GOT3 (cell line): ENCODE measurements at places on chromosomes 7 and 10.

GRCh38 chr7:105980645-105981396 lies 17.8 kb downstream of the CDHR3 start:
- DNase-seq, result no peak

DNA sequence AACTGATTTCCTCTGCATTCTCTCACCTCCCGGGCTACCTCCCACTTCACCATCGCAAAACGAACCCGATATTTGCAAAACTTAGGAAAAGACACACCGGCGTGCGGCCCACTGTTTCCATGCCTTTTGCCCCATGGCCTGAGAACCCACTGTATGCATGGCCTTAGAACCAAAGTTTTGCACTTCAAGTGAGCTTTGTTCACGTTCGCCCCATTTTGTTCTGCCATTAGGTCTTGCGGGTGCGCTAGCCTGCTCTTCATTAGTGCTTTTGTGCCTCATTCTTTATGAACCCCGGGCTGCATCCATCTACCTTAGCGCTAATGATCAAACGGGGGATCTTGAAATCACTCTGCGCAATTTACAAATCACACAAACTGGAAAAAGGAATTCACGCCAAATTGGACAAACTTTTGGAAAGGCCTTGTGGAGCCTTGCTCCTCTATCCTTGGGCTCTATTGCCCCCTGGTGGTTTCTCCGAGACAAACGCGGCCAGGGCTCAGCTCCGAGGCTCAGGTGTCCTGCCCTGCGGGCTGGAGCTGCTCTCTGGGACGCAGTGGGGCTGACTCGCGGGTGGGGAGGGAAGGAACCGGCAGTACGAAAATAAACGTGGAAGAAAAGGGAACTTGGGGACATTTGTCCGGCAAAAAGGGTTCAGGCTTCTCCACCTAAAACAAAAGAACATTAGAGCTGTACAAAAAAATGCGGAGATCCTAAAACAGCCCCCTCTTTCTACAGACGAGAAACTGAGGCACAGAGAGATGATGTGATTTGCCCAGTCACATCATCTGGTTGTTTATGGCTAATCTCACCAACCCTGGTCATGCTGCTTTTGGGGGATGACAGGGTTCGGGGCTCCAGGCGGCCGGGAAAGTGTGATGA lies 300.4 kb upstream of the NFE2L3 start:
- DNase-seq, result peak; percentile 71

DNA sequence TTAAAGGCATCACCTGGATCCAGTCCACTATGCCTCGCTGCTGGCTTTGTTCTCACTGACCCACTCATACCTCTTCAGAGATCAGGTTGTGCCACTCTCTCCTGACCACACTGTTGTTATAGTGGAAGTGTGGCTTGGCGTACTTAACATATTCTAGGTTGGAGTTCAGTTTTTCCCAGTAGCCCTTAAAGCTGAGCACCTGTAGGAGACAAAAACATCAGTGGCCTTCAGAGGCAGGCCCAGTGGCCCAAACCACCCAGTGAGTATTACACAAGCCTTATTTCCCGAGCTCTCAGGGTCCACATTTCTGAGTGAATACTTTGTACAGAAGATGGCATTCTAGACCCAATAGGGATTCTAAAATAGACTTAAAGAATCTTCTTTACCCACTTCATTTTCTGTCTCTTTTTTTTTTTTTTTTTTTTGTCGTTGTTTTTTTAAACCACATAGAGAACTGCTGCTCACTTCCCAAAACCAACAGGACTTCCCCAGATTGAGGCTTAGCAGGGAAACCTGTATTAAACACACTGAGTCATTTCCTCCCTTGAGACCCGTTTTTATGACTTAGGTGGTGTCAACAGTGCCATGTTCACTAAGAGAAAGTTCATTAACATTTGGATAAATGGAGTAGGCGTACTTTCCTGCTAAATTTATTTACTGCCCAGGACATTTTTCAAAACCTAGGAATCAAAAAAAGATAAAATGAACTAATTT lies 85.8 kb downstream of the GSAP start:
- no peak for DNase-seq

DNA sequence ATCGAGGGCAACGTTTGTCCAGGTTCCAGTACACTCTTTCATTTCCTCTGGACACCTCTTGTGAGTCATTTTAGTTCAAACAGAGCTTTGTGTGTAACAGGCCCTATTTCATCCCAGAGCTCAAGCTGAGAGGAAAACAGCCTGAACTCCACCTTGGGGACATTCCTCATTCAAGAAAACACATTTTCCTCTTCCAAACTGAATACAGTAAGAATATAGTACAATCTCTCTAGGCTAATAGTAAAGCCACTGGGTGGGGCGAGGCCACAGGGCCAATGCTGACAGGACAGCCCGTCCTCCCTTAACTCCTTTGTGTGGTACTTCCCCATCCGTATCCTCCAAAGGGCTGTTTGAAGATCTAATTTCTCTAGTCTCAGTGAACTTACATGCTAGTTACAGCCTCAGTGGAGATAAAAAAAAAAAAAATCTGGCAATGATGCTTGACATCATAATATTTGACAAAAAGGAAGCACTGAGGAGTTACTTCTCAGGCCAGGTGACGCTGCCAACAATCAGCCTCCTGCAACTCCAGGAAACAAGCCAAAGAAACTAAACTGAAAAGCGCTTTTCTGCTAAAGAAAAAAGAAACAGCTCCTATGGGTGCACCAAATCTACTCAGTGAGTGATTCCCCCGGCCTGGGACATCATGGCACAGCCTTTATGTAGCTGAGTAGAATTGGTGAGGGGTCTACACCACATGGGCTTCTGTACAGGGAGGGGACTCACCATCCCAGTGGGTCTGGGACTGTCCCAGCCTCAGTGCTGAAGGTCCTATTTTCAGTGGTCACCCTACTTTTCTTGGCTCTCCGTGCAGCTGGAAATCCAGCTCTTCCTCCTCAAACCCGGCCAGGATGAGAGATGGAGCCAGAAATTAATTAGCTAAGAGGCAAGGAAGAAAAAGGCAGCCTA lies 238.2 kb upstream of the NEBL start:
- DNase-seq, result no peak

DNA sequence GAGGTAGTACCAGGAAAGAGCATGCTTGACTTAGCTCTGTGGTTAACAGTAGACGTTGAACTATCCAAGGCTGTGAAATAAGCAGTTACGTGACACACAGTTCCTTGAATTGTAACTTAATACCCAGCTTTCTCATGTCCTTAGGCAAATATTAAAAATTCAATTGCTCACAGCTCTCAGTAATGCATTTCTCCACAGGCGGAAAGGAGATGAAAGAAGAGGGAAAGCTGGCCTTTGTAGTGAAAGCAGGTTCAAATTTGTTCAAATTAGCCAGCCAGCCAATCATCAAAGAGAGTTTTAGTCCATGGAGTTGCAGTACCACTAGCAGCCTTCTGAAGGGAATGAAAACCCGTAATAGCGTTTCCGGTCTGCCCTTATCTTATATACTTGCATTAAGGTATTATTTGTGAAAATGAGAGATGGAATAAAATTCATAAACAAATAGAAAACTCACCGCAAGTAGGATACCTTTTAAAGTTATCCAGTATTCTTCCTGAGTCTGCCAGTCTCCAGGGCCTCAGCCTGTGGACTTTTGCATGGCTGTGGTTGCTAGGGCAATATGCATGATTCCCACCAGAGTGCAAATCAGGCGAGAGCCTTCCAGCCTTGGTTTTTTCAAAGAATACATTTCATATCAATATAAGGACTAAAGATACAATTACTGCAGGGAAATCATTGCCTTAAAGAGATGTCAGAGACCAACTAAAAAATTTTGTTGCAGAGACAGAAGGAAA lies 795.5 kb downstream of the TNS3 start:
- no peak for DNase-seq

- DNase-seq, result no peak
Observed at GRCh38 chr10:95350830-95351228, 60.0 kb upstream of the PDLIM1 start.

DNA sequence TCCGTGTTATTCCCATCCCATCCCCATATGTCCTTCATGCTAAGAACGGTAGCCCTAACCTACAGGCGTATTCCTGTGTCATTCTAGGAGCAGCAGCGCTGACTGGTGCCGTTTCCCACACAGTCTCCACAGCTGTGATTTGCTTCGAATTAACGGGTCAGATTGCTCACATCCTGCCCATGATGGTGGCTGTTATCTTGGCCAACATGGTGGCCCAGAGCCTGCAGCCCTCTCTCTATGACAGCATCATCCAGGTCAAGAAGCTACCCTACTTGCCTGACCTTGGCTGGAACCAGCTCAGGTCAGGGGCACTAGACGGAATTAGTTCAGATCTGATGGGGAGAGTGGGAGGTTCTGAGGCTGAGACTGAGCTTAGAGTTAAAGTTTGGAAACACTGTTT lies 20.7 kb downstream of the FAM131B start:
- no peak for DNase-seq

DNA sequence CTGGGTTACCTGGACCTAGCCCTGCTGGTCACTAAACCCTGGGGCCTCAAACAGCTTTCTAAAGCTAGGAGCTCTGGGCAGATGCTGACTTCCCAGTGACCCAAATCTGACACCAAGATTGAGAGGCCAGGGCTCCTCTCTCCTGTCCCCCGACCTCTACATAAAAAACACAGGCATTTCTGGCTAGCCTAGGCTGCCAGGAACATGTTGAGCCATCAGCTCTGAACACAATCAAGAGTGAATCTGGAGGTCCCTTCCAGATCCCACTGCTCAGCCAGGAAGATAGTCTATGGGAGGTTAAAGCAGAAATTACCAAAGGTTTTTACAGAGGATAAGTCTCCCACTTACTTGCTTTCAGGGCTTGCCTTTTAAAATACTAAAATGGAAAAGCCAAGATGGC lies 22.1 kb upstream of the PDE1C start:
- no peak for DNase-seq

GRCh38 chr10:127834791-127835190 lies 58.0 kb downstream of the CLRN3 start:
- no peak for DNase-seq

DNA sequence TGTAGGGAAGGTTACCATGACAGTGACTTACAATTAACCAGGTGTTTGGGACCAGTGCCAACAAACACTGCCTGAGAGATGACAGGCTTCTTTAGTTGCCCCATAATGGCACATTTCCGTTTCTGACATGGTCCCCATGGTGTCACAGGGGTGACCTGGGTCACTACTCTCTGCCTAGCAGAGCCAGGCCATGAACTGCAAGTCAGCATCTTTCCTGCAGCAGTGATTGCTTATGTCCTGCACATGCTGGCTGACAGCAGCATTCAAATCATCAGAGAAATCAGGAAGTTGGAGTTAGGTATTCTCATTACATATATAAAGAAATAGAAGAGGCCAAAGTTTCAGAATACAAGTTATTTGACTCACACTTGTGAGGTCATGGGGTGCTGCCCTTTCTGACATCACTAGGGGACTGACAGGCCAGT lies 47.1 kb upstream of the ZNRF2 start:
- no peak for DNase-seq

DNA sequence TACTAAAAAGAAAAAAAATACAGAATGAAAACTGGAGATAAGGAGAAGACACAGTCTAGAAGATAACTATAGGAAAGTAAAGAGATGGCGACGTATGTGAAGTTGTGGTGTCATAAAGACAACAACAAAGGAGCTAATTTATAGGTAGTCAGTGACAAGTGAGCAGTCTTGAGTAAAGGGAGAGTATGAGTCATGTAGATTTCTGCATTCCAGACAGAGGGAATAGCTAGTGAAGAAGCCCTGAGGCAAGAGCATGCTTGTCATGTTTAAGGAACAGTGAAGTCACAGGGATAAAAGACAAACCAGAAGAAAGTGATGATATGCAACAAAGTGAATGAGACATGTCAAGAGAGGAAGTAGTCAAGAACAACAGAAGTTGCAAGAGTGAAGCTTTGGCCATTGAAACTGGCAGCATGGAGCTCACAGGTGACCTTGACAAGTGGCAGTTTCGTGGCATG lies 2.3 kb upstream of the MIOS start:
- DNase-seq, result no peak

- DNase-seq, result no peak
Observed at GRCh38 chr7:13894377-13894776, 95.1 kb downstream of the ETV1 start.

- DNase-seq, result no peak
Observed at GRCh38 chr7:2966466-2967078, 77.1 kb downstream of the CARD11 start.

DNA sequence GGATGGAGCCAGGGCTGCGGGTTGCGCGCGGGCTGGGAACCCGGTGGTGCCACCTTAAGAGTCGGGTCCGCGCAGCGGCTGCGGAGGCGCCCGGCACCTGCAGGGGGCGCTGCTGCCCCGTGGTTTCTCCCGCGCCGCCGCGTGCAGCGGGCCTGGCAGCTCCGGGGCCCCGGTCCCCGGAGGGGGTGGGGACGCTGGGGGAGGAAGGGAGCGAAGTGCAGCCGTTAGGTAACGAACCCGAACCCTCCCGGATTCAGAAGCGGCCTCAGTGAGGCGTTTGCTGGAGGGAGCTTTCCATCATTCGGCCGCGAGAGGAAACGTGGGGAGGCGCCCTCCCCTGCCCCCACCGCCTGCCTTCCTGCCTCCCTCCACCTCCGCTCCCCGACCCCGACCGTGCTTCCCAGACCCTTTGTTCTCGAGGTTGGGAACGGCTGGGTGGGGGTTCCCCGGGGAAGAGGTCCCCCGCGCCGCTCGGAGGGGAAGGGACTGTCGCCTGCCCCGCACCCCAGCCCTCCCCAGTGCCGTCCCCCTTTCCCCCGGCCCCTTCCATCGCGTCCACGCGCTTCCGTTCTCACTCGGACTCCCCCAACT lies 29.6 kb downstream of the SKIDA1 start:
- peak; percentile 63 for DNase-seq

GRCh38 chr10:59907918-59908807 lies 1.8 kb upstream of the CCDC6 start:
- no peak for DNase-seq

- no peak for DNase-seq
Observed at GRCh38 chr10:114388275-114388674, 16.0 kb downstream of the AFAP1L2 start.

DNA sequence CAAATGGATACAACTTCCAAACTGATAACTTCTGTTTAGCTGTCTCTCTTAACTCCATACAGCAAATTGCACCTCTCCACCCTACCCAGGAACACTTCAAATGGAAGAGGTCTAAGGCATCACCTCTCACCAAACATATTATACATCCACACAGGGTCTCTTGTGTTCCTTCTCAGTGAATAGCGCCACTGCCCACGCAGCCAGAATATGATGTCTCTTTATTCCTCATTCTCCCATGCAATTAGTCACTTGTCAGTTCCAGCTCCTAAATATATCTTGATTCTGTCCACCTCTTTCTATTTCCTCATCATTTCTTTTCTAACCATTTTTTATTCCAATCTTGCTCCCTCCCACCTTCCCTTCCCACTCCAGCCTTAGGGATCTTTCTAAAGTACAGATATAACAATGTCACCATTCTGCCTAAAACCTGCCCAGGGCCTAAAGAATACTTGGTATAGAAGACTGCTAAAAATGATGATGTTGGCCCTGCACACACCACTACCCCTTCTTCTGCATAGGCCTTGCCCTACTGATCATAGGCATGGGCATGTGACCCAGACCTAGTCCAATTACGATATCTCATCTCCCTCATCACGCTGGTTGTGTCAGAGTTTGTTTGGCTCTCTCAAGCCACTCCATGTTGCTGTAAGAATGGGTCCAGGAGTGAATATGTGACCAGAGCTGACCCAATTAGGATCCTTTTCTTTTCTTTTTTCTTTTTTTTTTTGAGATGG lies 5.7 kb upstream of the TSPAN14 start:
- no peak for DNase-seq
